H7 (cell line): ENCODE measurements at places on chromosomes 5 and 9.

DNA sequence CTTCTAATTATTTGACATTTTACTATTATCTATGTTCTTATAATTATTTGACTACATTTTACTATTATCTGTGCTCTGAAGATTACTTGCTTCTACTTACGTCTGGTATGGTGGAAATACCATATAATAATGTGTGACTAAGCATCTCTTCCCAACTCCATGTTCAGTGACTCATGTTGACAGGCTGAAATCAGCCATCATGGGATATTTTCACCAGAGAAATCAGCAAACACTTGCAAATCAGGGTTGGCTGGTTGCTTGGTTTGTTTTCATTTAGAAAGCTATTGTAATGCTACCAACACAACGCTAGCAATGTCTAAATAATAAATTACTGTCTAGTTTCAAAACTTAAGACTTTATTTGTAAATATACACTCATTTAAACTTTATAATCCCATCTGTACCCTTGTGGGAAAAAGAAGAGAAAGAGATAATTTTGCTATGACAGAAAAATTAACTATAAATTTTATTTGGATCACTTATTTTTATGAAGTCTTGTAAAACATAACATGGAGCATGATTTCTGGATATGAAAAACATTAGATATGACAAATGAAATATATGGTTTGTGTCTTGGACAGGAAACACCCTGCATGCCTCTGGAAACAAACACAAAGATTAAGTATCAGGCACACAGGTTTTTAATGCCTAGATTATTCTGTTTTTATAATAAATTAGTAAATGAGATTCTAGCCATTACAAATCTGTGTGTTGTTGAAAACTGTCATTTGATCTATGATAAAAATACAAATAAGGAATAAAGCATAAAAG is 337.6 kb downstream of the BNC2 start:
- DNase-seq = no peak

DNA sequence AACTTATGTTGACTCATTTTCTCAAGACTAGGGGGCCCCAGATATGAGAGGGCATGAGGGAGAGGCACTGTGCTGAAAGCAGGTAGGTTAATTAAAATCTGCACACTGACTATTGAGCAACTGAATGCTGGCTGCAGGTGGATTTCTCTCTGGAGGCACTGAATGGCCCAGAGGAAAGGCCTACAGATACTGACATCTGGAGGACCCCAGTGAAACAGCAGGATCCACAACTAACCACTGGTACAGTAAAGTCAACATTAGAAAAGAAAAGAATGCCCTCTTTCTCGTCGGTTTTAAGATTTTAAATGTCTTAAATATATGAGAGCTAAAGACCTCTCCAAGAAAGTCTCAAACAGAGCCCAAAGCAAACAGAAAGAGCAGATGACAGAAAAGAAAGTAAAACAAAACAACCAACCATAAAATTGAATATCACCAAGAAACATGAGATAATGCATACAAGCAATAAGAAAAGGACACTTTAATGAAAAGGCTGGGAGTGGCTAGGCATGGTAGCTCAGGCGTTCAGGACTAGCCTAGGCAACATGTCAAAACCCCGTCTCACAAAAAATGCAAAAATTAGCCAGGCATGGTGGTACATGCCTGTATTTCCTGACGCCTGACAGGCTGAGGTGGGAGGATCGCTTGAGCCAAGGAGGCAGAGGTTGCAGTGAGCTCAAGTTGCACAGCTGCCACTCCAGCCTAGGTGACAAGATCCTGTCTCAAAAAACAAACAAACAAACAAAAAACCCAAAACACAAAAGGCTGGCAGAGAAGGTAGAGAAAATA is 43.3 kb downstream of the PUM3 start:
- DNase-seq = peak; percentile 39

- peak; percentile 53 for DNase-seq
Observed at GRCh38 chr5:172637110-172637580, 3.9 kb upstream of the NEURL1B start.

DNA sequence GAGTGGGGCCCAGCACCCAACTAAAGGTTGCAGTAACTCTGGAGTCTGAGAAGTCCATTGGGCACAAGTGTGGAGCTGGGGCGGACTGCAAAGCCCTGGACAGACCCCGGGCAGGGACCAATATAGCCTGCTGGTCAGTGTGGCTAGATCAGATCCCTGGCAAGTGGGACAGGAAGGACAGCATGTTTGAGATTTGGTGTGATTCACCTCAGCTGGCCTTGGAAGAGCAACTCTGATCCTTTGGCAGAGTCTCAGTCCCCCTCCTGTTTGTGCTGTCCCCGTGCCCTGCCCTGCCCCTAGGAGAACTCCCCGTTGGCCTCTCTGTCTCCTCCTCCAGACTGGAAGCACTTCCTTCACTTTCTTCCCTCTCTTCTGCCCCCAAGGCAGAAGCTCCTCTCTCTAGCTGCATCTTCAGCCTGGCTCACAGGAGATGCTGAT is 255.3 kb downstream of the FSTL4 start:
- no peak for DNase-seq

- no peak for DNase-seq
Observed at GRCh38 chr9:89183146-89183545, 4.5 kb upstream of the SHC3 start.
